Fibroblast of mammary gland (primary cell): ENCODE measurements at places on chromosomes 7 and 10.

GRCh38 chr10:114525368-114525949, 121.2 kb upstream of the AFAP1L2 start:
- DNase-seq: peak; percentile 13

DNA sequence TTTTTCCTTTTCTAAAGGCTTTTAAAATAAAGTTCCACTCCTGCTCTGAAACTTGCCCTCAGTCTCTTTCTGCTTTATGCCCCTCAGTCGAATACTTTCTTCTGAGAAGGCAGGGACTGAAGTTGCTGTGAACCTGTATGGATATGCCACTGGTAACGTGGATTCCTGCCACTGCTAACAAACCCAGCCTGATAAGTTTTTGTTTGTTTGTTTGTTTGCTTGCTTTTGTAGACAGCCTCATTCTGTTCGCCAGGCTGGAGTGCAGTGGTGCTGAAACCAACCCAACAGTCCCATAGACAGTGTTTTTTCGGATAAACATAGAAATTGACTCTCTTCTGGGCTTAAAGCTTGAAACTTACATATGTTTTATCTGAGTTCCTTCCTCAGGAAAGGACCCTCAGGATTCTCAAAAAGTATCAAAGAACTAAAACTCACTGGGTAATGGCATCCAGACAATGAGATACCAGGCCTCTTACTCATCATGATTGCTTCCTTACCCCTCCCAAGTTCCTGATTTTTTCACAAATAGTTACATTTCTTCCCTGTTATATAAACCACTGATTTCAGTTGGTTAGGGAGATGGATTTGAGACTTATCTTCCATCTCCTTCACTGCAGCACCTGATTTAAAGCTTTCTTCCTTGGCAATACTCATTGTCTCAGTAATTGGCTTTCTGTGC, 273.6 kb downstream of the SDHAF3 start:
- DNase-seq: no peak

GRCh38 chr10:52409195-52409594, 95.1 kb downstream of the DKK1 start:
- DNase-seq: no peak

DNA sequence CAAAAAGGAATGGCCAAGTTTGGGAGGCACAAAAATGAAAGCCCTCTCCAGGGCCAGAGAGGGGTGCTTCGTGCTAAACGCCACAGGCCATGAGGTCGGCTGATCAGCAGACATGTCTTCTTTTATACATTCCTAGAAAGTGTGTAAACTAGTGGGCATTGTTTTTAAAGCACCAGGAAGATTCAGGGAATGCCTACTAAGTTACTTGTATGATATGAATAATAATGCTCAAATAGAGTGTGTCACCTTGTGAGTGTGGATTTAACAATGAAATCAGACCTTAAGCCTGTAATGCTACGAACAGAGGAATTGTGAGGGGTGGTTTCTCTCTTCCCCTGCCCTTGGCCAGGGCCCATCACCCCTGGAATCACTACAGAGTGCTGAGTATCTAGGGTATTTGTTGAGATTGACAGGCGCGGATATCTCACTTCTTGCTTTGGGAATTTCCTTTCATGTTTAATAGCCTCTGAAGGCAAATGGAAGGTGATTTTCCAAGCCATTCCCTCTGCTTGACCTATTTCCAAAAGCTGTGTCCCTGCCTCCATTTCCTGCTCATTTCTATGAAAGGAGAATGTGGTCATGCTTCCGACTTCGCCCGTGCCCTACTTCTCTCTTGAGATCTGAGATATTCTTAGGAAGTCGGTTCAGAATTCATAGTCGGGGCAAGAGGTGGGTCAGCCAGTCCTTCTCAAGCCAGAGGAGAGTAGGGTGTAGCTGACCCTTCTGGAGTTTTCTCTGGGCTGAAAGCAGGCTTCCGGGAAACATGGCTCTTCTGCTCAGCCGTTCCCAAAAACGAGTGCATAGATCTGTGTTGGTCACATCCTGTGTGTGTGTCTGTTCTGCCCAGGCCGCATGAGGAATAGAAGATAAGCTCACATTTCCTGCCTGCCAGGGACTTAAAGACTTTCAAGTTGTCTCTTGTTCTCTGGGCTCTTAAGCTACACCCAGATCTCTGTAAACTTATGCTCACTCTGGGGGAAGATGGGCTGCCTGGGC, 167.8 kb upstream of the ITGB1 start:
- no peak for DNase-seq

- no peak for DNase-seq
Measured at GRCh38 chr10:104488439-104488832, 134.8 kb downstream of the CFAP58 start.

GRCh38 chr10:47348661-47349470, 703 bp downstream of the RBP3 start:
- no peak for DNase-seq

GRCh38 chr10:42960491-42960990, 116.3 kb upstream of the RET start:
- DNase-seq: peak; percentile 6

DNA sequence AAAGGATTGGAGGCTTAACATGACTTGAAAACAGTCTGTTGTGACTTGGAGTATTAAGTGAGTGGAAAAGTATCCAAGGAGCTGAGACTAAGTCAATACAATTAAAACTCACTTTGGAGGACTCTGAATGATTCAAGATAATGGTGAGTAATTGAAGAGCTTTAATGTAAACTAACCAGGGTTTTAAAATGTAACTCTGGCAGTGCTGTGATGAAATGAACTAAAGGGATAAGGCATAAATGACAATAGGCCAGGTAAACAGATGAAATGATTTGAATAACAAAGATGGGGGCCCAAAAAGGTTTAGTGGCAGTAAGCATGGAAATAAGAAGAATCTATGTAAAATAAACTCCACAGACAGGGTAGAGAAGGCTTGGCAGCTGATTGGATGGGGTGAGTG, 316.5 kb upstream of the CACNA2D1 start:
- DNase-seq: no peak

- no peak for DNase-seq
Measured at GRCh38 chr10:122304054-122304579, 33.0 kb downstream of the BTBD16 start.

- no peak for DNase-seq
Measured at GRCh38 chr7:78690174-78690573, 763.3 kb downstream of the MAGI2 start.

GRCh38 chr10:88319960-88320517, 263.1 kb downstream of the RNLS start:
- DNase-seq: no peak

- DNase-seq: no peak
Measured at GRCh38 chr10:92811986-92812385, 36.3 kb upstream of the EXOC6 start.

DNA sequence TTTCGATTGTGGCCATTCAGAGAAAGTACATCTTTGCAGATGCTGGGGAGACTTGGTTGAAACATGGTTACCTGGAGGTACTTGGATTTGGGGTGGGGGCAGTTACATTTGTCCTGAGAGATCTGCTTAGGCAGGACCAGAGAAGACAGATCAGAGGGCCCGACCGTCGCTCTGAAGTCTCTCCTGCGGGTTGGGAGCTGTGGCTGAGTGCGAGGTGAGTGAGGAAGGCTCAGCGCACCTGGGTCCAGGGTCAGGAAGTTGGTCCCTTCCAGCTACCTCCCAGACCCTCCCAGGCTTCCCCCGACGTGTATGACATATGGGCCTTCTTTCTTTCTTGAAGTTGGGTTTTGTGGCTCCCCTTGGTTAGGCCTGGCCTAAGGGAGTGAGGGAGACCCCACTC, 56.3 kb downstream of the LHPP start:
- DNase-seq: no peak

DNA sequence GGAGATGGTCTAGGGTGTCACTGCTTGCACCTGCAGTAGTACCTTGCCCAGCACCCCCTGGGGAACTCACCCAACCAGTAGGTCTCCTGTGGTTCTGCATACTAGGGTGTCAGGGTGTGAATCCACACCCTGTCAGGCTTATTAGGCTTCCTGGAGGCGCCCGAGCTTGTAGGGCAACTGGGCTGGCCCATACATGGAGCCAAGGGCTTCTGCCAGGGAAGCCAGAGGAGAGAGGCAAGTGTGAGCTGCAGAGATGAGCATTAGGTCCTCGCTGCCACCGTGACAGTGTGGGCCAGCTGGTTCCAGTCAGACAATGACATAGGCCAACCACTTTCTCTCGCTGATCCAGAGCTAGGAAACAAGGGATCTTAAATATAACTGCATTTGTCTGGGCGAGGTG, 11.2 kb downstream of the MXI1 start:
- DNase-seq: no peak

GRCh38 chr10:128660726-128661125, 534.5 kb upstream of the MKI67 start:
- no peak for DNase-seq

GRCh38 chr10:33556620-33557019, 222.2 kb upstream of the NRP1 start:
- no peak for DNase-seq

- no peak for DNase-seq
Measured at GRCh38 chr10:98899018-98899417, 336.6 kb downstream of the HPSE2 start.

DNA sequence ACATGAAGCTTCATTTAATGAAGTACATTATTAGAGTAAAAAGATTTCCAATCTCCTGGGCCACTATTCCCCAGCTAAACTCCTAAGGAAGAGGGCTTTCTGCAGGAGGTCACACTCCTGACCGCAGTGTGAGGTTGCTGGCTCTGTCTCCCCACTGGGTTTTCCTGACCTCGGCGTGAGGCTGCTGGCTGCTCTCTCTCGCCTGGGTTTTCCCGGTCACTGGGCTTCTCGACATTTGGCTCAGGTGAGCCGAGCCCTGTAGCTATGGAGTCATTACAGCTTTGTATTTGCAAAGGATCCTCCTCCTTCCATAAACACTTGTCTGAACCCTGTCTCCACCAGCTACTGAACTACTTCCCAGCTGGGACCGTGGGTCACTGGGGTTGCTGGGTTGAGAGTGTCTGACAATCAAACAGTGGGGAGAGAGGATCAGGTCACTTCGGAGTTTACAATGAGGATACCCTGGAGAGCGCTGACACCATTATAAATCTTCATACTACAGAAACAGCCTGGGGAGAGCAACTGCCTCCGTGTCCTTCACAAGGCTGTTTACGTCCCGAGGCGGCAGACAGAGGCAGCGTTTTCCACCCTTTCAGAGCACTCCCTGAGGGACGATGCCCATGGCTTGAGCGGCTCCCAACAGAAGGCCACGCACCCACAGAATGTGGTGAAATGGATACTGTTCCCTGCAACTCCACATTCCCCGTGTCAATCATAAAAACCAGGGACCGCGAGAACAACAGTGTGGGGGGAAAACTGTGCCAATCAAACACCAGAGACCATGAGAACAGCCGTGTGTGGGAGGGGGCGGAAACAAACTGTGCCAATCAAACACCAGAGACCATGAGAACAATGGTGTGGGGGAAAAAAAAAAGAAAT, 226.2 kb downstream of the ZMYND11 start:
- no peak for DNase-seq

DNA sequence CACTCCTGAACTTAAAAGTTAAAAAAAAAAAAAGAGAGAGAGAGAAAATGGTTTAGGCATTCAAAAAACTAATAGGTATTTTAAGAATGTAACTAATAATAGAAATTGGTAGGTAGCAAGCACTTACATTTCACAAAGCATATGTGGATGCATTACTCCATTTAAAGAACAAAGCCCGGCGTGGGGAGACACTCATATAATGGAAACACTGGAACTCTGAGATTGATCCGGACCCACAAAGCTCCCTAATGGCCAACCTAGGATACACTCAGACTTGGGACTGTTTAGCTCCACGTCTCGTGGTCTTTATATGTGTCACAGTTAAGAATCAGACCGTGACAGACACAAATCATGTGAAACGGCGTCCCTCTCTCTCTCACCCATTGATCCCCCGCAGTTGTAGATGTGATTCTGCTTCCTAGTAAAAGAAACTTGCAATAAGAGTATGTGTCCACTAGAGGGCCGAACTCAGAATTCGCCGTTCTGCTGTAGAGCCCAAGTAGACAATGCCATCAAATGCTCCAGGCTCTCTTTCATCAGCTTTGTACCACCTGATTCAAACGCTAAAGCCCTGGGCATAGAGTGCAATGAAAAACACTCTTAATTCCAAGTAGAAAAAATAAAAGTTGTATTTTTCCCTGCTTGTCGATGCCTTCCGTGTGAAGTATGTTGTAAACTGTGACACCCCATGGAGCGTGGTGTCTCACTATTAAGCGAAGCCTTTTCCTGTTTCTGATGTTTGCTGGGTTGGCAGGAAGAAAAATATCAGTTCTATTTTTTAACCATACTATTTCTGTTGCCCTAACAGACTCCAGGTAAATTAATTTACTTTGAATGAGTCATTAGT, 429.0 kb upstream of the MTPN start:
- peak; percentile 52 for DNase-seq

GRCh38 chr7:28922624-28923331, 35.4 kb downstream of the TRIL start:
- DNase-seq: peak; percentile 75

- DNase-seq: peak; percentile 42
Measured at GRCh38 chr7:105387508-105388355, 989 bp downstream of the SRPK2 start.

DNA sequence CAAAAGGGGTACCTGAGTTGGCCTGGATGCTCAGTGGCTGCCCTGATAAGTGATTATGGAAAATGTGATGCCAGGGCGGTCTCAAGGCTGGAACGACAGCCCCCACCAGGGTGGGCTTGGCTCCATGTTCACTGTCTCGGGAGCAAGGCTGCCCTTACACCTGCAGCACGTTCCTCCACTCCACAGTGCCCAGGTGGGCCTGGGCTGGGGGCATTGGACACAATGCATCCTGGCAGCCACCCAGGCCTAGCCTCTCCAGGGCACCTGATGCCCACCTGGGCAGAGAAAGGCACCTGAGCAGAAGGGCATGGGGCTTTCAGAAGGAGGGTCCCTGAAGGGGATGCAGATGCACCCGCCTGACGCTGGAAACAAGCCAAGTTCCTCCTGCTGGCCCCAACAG, 548.3 kb downstream of the DNAJB6 start:
- DNase-seq: no peak

DNA sequence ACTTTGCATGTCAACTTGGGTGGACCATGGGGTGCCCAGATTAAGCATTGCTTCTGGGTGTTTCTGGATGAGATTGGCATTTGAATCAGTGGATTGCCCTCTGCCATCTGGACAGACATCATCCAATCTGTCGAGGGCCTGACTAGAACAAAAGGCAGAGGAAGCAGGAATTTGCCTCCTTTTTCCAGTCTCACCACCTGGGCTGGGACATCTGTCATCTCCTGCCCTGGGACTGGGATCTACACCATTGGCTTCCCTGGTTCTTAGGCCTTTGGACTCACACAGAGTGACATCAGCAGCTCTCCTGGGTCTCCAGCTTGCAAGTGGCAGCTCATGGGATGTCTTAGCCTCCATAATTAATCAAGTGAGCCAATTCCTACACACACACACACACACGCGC, 10.3 kb downstream of the SLC13A4 start:
- no peak for DNase-seq

GRCh38 chr7:36153571-36154097, 580 bp downstream of the EEPD1 start:
- no peak for DNase-seq

GRCh38 chr10:28962768-28963167, 285.4 kb downstream of the BAMBI start:
- DNase-seq: no peak

- peak; percentile 89 for DNase-seq
Measured at GRCh38 chr10:58919927-58920654, 256.4 kb upstream of the PHYHIPL start.
